ENCODE measurements at places on chromosomes 3 and 15. TPM values are rescaled to one million over a fixed set of nuclear protein-coding genes. Genes with fewer than 3 reads are reported as not detected.

The TLR9 gene
- not detected for total RNA-seq

The HRG gene
- not detected for total RNA-seq

The C3orf70 gene
- total RNA-seq, result 32.5 TPM

The GATA2 gene
- 3.1 TPM for total RNA-seq

The TMIE gene
- 3.0 TPM for total RNA-seq

The ITIH4 gene
- total RNA-seq, result 4.9 TPM

The BOC gene
- total RNA-seq, result 104 TPM

The MUC4 gene
- 5.8 TPM for total RNA-seq

The MLF1 gene
- 20.2 TPM for total RNA-seq

The CMTM8 gene
- total RNA-seq, result 3.4 TPM

The CLSTN2 gene
- 26.9 TPM for total RNA-seq

The C3orf22 gene
- not detected for total RNA-seq

The MESP2 gene
- total RNA-seq, result 2.8 TPM

The SLC15A2 gene
- total RNA-seq, result 28.6 TPM

The PSMD2 gene
- 236 TPM for total RNA-seq

The CILP gene
- total RNA-seq, result 9.2 TPM

The NLGN1 gene
- total RNA-seq, result 74.2 TPM

The TM4SF4 gene
- total RNA-seq, result not detected

The GPR149 gene
- 3.8 TPM for total RNA-seq

The CAND2 gene
- 17.7 TPM for total RNA-seq

The MAP1A gene
- total RNA-seq, result 26.2 TPM

The RSRC1 gene
- total RNA-seq, result 77.8 TPM

The RYR3 gene
- 14.1 TPM for total RNA-seq

The PRICKLE2 gene
- total RNA-seq, result 126 TPM

The FANCD2OS gene
- total RNA-seq, result not detected

The NANOGP8 gene
- not detected for total RNA-seq

The CNTN6 gene
- 12.5 TPM for total RNA-seq

The SLC28A2 gene
- total RNA-seq, result not detected

The IL5RA gene
- 0.44 TPM for total RNA-seq

The TRIM71 gene
- 9.7 TPM for total RNA-seq

The CPLX3 gene
- total RNA-seq, result 42.8 TPM

The TM4SF18 gene
- 13.9 TPM for total RNA-seq

Measured in camera-type eye (tissue), 1 donor.